ENCODE measurements at places on chromosomes 16 and 17. TPM values are rescaled to one million over a fixed set of nuclear protein-coding genes. Genes with fewer than 3 reads are reported as not detected.

Gene ZP2
- total RNA-seq = not detected

Gene C1QTNF1
- 3.8 TPM for total RNA-seq

DNA sequence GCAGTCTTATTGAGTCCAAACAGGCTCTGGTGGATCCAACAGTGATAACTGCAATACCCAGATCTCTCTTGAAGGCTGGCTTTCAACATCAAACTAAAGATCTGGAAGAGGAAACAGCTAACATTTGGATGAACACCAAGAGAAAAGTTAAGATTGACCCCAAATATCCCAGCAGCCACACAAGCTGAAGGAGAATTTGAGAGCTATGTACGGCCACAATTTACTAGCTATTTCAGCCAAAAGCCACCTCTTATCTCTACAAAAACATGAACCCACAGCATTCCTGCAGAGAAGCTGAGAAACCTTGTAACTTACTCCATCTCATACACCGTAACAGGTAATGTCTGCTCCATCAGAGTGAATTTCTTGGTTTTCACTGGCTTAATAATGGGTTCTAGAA, 14.3 kb downstream of the EFTUD2 start:
- no peak for DNase-seq

DNA sequence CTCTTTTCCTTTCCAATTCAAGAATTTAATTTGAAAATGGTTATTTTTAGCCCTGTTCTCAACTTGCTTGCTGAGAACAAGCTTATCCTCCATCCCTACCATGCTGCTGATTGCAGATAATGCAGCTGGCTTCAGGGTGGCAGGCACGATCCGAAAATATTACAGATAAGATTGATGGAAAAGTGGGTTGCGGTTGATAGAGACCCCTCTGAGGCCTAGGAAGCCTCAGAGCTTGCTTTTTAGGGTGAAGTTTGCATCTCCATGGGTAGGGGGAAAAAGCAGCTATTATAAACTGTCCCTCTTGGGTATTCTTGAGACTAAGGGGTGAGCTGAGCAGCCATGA, 116.5 kb upstream of the GOT2 start:
- no peak for DNase-seq

DNA sequence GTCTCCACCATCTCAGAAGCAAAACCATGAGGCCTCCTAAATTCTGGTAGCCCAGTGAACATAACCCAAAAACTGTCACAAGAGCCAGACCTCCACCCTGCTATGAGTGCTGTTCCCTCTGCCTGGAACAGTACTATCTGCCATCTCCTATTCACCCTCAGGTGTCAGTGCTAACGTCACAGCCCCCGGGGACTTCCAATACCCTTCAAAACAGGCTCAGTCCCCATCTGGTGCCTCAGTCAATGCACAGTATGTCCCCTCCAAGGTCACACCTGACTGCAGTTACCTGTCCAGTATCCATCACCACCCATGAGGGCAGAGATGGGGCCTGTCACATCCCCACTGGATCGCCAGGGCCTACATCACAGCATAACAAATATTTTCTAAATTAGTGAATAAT, 11.5 kb downstream of the CREBBP start:
- DNase-seq = no peak

GRCh38 chr17:80063830-80064585, 27.6 kb downstream of the CCDC40 start:
- DNase-seq = no peak

All from A673 (cell line).